ENCODE measurements at places on chromosomes 4 and X.

DNA sequence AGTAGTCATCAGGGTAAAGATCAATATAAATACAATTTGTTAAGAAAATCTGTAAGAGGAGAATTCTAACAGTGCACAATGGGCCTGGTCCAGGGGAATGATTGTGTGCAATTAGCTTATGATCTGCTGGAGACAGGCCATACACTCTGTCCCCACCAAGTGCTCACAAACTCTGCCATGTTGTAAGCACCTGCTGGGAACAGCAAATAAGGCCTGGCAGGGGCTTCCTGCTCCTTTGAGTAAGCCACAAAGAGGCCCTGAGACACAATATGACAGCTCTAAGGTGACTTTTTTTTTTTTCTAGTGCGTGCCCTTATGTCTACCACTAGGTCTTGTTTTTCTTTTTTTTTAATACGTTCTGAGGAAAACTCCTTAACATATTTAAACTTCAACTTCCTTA, 866.3 kb upstream of the PCDH7 start:
- DNase-seq: no peak

GRCh38 chr4:113024388-113024787, 25.1 kb upstream of the ANK2 start:
- no peak for DNase-seq

DNA sequence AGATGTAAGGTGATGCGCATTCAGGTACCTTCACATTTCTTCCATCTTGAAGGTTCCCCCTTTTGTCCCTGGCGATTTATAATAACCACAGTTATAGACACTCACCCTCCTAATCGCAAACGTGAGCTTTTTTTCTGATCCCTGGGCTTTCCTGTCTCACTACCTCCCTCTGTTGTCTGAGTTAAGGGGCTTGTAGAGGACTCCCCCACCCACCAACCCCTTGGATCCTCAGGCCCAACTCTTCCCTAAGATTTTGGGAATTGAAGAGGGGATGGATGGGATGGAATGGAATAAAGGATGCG, 1.4 kb downstream of the CNKSR2 start:
- no peak for DNase-seq

DNA sequence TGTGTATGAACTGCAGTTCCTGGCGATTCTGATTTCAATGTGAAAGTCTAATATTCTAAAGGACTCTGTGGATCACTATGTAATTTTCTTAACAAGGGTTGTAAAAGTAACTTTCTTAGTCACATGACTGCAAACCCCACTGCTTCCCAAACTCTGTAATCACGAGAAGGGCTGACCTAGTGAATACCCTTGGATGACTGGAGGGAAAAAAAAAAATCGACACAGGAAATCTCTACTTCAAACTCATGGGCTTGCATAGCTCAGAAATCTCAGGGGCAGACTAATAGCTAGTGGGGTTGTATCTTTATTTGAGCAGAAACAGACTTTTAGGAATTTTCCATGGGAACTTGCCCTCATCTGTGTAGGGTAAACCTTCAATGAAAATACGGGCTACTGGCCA, 4.8 kb upstream of the MXRA5 start:
- no peak for DNase-seq

DNA sequence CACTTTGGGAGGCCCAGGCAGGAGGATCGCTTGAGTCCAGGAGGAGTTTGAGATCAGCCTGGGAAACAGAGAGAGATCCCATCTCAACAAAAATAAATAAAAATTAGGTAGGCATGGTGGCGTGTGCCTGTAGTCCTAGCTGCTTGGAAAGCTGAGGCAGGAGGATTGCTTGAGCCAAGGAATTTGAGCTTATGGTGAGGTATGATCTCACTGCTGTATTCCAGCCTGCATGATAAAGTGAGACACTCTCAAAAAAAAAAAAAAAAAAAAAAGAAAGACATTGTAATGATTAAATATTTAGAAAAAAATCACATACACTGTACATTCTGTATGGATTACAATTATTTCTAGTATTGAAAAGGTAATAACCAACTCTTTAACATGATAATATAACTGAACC, 87.1 kb downstream of the SLIT2 start:
- DNase-seq: no peak

GRCh38 chr4:38662522-38663089, 1.4 kb upstream of the KLF3 start:
- DNase-seq: no peak

DNA sequence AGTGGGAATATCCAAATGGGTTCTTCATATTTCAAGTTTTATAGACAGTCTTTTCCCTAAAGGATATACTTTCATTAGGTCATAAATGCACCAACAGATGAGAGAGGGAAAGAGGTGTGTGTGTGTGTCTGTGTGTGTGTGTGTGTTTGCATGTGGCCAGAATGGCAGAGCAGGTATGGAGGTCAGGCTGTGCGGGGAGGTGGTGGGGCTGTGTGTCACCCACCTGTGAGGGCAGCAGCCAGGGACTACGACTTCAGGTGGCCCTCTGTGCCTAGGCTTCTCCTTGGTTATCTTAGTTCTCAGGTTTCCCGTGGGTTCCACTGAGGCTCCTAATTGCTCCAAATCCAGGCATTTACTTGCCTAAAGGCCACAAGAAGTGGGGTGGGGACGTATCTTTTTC, 14.6 kb downstream of the HAND2 start:
- no peak for DNase-seq

DNA sequence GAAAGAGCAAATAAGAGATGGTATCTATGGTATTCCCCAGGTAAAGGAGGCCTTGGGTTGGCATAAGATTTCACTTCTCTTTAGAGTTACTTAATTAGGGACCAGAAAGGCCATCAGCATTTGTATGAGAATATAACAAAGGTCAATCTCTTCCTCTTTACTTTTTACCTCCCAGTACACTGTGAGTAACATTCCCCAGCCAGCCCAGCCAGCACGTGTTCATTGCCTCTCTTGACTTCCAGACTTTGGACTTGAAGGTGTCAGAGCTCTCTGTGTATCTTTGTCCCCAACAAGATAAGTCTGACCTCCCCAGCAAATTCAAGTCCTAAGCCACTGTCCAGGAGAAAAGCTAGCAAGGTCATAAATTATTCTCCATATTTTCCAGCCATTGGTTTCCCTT, 110.5 kb downstream of the AR start:
- no peak for DNase-seq

DNA sequence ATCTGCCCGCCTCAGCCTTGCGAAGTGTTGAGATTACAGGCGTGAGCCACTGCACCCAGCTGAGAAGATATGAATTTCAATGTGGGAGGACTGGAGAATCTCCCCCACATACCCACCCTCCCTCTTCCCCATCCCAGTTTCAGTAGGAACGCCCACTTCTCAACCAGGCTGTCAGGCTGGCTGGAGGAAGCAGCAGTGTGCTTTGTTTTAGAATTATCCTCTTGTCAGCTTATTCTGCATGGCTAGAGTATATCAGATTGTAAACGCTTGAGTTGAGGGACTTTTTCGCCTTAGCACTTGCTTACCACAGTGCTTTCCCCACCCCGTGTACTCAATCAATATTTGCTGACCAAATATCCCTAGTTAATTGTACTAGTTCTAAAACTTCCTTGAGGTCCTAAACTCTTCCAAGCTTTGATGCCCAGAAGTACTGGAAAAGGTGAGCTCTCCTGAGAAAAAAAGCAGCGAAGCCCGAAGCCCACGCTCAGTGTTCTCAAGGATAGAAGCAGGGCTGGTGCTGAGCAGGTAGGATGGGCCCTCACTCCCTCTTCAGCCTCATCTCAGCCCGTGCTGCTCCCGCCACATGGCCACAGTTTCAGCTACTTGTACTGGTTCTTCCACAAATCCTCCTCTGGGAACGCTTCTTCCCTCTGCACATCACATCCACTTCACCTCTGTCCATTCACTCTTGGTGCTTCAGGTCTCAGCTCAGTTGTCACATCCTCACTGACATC, 7.3 kb upstream of the ARHGAP10 start:
- DNase-seq: no peak

- DNase-seq: no peak
These were observed 174.9 kb upstream of the FRG1 start for GRCh38 chr4:189765736-189766135.

- no peak for DNase-seq
These were observed 21.6 kb upstream of the RXFP1 start for GRCh38 chr4:158500054-158500453.

DNA sequence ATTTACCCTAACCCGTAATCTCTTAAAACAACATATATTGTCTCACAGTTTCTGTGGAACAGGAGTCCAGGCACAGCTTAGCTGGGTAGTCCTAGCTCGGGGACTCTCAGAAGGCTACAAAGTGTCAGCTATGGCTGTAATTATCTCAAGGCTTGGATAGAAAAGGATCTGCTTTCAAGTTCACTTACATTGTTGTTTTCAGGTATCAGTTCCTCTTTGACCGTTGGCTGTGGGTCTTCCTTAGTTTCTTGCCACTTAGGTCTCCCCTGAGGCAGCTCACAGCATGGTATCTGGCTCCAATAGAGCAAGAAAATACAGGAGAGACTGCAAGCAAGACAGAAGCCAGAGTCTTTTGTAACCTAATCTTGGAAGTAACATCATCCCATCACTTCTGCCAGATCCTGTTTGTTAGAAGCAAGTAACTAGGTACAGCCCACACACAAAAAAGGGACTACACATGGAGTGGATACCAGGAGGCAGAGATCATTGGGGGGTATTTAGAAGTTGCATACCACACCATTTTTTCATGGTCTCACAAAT, 137.0 kb downstream of the MAGEB5 start:
- no peak for DNase-seq

DNA sequence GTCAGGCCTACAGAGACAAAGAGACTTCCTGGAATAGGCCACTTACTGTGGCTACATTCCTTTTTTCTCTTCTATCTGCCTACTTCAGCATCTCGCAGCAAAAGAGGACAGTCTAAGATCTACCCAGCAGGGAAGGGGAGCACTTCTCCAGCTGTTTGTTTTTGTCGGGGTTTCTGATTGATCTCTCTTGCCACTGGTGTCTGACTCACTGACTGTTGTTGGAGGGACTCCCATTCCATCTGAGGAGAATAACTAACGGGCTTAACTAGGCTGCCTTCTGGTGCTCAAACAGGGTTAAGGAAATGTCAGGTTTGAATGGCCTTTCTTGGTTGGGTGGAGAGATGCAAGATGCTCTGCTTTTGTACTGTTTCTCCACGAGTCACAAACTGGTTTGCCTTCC, 100.2 kb upstream of the TMEM164 start:
- no peak for DNase-seq

DNA sequence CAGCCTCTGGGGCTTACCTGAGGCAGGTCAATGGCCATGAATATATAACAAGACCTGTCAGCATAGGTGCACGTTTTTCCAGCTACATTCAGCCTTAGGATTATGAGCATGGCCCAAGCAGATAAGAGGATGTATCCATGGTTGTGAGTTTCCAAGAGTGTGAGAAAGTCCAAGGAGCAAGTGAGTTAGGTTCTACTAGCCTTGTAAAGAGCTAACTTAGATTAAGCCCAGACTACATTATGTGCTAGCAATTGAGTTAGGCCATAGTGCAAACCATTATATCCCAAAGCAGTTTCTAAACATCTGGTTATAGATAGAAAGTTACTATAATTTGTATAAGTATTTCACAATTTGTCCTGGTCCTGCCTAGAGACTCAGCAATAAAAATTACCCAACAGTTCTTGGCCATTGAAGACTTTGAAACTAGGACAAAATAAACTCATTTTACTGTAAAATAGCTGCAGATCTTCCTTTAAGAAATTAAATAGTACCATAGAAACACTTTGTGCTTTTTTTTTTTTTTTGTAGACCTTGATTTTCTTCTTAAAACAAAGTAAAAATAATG, 312.0 kb downstream of the CAMK2D start:
- DNase-seq: no peak

DNA sequence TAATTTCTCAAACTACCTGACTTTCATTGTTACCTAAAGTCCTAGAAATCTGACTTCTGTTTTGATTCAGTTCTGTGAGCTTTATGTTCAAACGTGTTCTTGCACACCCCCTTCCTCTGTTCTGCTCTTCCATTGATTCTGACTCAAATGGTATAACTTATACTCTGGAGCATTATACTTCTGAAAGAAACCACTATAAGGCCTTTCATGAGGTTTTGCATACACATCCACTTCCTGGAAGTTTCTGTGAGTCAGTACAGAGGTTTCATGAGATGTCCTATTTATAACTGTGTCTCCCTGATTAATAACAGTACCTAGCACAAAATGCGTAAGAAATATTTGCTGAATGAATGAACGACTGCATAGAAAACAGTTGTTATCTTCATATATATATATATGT, 540.2 kb upstream of the CT83 start:
- no peak for DNase-seq

GRCh38 chr4:87213421-87214075, 6.9 kb downstream of the KLHL8 start:
- DNase-seq: no peak

- no peak for DNase-seq
These were observed 18.8 kb upstream of the CHRNA9 start for GRCh38 chr4:40316333-40316781.

- no peak for DNase-seq
These were observed 8.0 kb downstream of the IGFBP7 start for GRCh38 chr4:57102050-57102624.

- no peak for DNase-seq
These were observed 462.7 kb upstream of the RPS6KA3 start for GRCh38 chrX:20729416-20729815.

DNA sequence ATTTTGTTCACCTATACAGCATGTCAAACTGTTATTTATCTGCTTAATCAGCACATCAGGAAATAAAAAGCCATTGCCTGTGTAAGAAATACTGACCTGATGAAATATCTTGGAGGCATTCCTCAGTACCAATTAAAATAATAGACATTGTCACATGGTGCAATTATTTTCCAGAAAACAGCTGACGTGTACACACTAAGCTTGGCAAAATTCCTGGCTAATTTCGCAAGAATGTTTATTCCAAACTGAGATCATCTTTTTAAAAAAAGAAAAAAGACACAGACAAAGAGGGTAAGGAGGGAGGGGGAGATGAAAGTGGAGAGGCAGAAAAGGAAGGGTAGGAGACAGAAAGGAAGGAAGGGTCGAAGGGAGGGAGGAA, 61.9 kb upstream of the NFKB1 start:
- no peak for DNase-seq

DNA sequence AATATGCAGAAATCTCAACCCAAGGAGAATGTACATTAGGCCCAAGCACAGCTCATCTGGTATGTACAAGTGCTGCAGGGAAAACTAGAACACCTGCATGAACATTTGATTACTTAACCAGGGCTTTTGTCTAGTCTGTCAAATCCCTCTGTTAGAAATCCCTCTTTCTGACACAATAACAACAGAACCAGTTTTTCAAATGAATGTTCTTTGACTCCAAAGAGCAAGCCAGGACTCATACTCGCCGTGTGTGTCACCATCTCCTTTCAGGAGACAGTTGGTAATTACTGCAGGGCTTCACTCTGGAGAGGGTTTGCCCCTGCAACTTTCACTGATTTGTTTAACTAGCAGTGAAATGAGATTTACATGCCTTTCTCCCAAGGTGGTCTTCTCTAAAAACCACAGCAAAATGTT, 143.0 kb upstream of the FAM241A start:
- no peak for DNase-seq

Measured in NCI-H1417 treated with DMSO at 0.1 percent for 48 hours (cell line).